ENCODE measurements at places on chromosomes 16 and 17.

DNA sequence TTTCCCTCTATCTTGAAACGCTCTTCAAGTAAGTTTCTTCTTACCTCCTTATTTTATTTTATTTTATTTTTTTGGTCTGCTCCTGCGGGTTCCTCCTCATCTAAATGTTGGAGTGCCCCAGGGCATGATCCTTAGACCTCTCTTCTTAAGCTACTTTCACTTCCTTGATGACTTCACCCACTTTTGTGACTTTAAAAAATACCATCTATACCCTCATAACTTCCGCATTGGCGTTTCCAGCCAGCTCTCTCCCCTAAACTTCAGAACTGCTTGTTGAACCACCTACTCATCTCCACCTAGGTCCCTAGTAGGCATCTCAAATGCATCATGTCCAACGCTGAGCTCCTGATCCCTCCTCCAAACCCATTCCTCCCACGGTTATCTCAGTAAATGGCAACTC, 51.4 kb upstream of the NFAT5 start:
- no peak for DNase-seq

DNA sequence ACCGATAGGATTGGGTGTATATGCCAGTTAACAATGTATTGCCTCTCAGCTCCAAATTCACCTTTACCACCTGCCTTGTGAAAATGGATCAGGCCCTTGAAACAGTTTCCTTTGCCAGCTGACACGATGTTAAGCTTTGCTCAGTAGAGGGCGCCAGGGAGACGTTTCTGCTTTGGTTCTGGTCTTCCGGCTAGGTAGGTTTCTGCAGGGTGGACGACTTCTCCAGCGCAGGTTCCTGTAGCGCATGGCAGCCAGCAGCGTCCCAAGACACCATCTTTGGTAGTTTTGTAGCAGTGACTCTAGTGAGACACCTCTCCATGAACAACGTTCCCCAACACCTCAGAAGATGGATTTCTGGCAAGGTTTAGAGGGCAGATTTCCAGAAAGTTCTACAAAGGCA, 24.0 kb downstream of the SYCE1L start:
- no peak for DNase-seq

DNA sequence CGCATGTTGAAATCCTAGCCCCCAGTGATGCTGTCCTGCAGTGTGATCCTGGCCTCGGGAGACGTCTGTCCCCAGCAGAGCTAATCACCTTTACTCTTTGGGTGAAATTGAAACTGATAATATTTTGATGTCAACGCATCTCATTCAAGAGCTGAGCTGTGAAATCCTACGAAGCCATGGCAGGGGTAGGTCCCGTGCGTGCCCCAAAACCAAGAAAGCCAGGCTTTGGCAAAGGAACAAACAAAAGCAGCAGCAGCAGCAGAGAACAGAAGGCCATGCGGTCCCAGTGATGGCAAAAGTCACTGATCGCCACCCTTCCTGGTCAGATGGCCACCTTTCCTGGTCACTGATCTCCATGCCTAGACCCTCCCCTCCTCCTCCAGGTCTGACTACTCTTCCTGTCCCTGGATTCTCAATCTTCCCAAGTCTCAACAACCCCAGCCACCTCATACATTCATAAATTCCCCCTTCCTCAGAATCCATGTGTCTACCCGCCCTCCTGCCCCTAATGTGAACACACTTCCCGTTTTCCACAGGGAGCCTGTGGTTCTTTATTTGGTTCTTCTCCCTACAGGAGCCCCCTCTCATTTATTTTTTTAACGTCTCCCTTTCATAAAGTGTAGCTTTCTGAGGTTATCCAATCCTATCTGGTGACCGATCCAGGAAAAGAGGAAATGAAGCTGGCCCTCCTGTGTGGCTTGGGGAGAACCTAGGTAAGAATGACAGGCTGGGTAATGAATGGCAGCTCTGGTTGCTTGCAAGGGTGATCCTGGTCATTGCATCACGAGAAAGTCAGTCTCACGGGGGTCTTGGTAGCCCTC, 50.3 kb downstream of the CPPED1 start:
- no peak for DNase-seq

- no peak for DNase-seq
Measured at GRCh38 chr16:17367036-17367435, 103.7 kb downstream of the XYLT1 start.

- DNase-seq: peak; percentile 93
Measured at GRCh38 chr17:80575057-80575875, 30.6 kb downstream of the RPTOR start.

DNA sequence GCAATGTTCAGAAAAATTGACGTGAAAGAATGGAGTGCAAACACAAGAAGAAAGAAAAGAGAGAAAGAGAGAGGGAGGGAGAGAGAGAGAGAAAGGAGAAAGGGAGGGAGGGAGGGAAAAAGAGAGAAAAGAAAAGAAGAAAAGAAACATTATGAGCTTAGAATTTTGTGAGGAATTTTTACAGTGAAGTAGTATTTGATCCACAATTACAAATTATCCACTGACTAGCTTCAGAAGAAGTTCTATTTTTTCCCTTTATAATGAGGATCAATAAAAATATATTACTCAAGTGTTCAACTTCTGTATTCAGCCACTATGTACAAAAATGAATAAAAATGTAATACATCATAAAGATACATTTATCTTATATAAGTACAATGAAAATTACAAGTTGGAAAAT, 494.5 kb upstream of the CA10 start:
- DNase-seq: no peak

DNA sequence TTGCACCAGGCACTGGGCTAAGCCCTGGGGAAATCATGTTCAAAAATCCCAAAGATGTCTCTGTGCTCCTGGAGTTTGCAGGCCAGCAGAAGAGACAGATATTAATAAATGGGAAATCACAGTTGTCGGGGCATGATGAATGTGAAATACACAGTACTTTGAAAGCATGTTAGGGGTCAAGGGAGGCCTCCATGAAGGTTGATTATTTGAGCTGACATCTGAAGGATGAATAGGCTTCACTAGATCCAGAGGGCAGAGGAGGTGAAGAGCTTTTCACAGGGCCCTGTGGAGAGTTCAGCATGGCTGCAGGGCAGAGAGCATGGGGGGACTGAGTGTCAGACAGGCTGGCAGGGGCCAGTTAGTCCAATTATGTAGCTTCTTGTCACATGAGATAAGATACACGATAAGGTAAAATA, 2.6 kb downstream of the ANKRD40CL start:
- DNase-seq: no peak

DNA sequence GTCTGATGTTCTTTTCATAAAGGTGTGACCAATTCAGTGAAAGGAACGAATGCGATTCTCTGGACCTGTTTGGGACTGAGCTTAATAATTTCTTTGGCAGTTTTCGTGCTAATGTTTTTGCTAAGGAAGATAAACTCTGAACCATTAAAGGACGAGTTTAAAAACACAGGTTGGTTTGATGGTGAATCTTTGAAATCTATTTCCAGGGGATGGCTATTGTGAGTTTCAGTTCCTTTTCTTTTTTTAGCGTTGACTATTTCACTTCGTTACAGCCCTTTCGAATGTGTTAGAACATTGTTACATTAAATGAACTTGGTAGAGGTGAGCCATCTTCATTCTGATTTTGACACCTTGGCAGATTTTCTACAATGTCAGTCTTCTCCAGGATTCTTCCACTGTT, 1.2 kb downstream of the TNFRSF17 start:
- peak; percentile 32 for DNase-seq

DNA sequence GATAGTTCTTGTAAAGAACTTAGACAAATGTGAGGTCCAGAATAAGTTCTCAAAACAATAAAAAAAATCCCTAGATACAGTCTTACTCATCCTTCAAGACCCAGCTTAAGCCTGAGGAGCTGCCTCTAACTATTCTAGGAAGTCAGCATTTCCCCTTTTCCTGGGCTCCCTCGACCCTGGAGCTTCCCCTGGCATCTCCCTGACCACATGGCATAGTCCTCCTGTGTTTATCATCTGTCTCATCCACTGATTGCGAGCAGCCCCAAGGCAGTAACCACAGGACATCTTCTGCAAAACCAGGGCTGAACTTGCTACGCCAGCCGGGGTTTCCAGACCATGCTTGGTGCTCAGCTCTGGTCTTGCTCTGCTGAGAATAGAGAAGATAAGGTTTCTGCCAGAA, 36.7 kb upstream of the NLRP1 start:
- DNase-seq: no peak

- DNase-seq: peak; percentile 31
Measured at GRCh38 chr17:39364236-39365025, 37.0 kb downstream of the FBXL20 start.

DNA sequence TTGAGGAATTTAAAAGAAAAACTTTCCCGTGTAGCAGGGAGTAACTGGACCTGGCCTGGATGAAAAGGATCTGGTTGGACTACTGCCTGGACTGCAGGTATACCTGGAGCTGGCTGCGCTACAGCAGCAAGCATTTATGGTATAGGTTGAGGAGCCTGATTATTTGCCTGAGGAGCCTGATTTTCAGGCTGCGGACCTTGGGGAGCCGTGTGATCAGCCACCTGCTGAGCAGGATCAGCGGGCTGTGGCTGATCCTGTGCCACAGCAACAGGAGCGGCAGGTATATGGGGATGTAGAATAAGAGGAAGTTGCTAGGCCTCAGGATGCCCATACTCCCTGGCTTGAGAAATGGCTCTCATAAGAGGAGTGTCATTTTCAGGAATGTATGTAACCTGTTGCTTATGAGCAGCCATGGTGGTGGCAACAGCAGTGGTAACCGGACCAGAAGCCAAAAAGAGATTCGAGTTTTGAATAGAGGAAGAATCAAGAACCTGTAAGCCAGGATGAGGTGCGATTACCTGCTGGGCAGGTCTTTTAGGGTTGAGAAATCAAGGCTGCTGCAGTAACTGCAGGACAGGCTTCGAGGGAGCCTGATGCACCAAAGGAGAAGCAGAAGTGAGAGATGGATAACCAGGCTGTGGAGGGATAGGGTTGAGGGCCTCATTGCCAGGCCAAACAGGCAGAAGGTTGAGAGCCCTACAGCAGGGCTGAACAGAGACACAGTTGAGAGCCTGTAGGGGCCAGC, 60.9 kb upstream of the ARL4D start:
- DNase-seq: peak; percentile 17

DNA sequence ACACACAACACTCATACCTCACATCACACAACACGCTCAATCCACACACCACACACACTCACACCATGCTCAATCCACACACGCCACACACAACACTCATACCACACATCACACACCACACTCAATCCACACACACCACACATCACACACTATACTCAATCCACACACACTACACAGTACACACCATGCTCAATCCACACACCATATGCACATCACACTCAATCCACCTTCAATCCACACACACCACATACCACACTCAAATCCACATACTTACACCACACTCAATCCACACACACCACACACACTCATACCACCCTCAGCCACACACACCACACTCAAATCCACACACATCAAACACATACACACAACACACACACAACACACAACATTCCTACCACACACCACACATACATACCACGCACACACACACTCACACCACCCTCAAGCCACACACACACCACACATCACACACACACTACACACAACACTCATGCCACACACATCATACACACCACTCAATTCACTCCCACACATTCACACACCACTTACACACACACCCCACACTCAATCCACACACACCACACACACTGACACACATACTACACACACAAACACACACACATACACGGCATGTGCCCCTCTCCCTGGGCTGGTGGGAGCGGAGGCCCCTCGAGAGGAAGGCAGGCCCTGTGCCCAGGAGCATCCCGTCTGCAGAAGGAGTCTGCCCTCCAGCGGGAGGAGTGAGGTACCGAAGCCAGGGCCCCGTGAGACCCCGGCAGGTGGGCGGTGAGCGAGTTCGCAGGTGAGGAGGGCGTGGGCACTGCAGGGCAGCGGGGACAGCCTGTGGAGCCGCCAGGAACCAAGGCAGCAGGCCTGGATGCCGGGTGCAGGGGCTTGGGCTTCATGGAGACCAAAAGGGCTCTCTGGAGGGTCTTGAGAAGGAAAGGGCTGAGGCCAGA, 33.1 kb upstream of the RPTOR start:
- peak; percentile 57 for DNase-seq

GRCh38 chr17:80754846-80755245, 210.2 kb downstream of the RPTOR start:
- no peak for DNase-seq

GRCh38 chr17:38460082-38460715, 31.9 kb downstream of the ARHGAP23 start:
- peak; percentile 26 for DNase-seq

- peak; percentile 96 for DNase-seq
Measured at GRCh38 chr16:56681939-56682702, at the start of gene MT1X. MT1X (plus strand) TSS chr16:56682470; CDS start chr16:56682541, 71 bp downstream.

- DNase-seq: no peak
Measured at GRCh38 chr16:66617728-66618127, 13.2 kb downstream of the CMTM3 start.

DNA sequence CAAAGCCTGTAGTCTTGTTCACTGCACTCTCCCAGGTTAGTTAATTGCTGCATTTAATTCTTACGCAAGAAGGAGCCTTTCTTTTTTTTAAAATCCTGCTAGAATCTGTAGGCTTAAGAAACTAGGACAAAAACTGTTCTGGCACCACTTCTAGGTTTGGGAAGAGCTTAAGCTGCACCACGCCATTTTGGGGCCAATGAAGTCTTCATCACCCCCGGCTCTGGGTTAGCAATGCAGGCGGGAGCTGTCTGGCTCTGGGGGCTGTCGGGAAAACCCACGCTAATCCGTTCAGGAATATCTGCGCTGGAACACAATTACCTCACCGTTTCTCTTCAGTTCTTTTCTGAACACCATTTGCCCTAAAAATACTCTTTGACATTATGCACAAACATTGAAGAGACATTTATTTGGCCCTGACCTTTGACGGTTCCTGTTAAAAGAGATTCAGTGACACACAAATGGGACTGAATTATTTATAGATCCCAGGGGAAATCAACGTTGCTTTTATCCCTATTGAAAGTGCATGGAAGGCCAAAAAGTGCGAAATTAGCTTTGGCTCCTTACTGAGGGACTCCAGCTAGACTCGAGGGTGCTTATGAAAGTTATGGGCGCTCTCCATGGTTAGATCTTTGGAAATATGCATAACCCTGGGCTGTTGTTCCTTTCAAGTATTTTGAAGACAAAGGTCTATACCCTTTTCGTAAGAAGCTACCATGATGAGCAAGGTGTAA, 249.2 kb downstream of the HAPSTR1 start:
- DNase-seq: no peak

- DNase-seq: no peak
Measured at GRCh38 chr16:82061861-82062525, 26.9 kb downstream of the HSD17B2 start.

DNA sequence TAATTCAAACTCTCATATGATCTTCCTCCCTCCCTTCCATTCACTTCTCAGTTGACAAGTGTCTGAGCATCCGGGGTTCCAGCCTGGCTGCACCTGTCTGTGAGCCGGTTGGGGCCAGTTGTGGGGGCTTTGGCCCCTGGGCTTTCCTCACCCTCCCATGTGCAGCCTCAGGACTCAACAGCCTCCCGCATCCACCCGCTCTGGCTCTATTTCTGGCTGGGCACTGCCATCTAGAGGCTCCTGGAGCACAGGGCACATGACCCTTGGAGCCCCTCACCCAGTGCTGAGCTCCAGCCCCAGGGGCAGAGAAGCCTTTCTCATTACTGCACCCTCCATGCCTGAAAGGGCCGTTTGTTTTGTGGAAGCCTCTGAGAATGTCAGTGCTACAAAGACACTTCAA, 43.3 kb downstream of the HAPSTR1 start:
- peak; percentile 58 for DNase-seq
